HT-29 (cell line): ENCODE measurements at places on chromosomes 2 and 18.

DNA sequence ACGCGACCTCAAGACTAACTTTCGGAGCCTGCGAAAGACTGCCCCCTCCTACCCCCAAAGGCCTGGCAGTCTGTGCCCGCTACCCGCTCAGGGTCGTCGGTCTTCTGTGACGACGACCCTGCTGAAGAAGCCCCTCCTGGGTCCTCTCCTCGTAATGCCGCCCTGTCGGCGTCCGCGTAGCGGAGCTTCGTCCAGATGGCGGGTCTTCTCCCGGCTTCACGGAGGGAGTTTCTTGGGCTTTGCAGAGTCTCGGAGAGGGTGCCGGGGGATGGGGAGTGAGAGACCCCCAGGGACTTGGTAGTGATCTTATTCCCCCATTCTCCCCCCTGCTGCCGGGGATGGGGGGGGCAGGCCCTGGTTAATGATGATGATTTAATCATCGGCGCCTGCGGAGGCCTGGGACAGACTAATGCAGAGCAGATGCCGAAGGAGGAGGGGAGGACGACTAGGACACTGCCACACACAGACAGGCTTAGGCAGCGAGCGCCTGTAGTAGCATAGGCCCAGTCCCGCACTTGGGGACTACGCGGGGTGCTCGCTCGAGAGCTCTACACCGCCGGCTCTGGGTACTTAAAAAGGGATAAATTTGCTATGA, 528 bp upstream of the PCGF1 start:
- DNase-seq, result peak; percentile 39

- DNase-seq, result no peak
These were observed 23.3 kb upstream of the ST3GAL5 start for GRCh38 chr2:85911814-85912692.

GRCh38 chr2:233760043-233760442, at the start of gene UGT1A1:
Gene UGT1A1 (plus strand): TSS chr2:233760270. CDS start chr2:233760288, 18 bp downstream.
- DNase-seq, result peak; percentile 86

DNA sequence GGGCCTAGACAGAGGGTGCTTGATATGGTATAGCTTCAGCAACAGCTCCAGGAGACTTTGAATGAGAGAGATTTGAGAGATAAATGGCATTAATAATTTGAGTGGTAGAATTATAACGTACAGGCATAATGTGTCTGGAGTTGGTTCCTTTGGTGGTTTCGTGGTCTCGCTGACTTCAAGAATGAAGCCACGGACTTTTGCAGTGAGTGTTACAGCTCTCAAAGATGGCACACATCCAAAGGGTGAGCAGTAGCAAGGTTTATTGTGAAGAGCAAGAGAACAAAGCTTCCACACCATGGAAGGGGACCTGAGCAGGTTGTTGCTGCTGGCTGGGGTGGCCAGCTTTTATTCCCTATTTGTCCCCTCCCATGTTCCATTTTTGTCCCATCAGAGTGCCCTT, 23.1 kb downstream of the PDCD1 start:
- DNase-seq, result no peak

- DNase-seq, result no peak
These were observed 787.2 kb downstream of the METTL4 start for GRCh38 chr18:1784113-1784512.

GRCh38 chr2:200665626-200666453, 80.0 kb downstream of the AOX1 start:
- peak; percentile 57 for DNase-seq

GRCh38 chr2:191691016-191691735, 13.2 kb downstream of the NABP1 start:
- DNase-seq, result peak; percentile 85

DNA sequence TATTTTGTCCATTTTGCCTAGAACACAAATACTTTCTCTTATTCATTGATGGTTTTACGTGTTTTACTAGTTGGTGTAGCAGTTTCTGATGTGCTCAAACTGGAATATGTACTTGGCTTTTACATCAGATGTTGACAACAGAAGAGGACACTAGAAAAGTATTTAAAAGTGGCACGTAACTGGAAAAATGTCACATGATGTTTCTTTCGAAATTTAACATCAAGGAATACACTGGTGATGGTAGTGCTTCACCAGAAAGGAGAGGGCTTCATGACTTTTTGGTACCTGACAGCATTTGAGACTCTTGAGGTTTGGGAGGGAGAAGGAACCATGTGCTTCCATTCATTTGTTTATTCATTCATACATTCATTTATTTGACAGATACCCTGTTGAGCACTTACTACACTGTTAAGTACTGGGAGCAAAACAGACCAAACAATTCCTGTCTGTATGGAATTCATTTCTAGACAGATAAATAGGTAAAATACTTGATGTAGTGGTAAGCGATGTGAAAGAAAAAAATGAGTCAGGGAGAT, 1.5 kb downstream of the GIGYF2 start:
- DNase-seq, result no peak

- no peak for DNase-seq
These were observed 165.7 kb upstream of the SLC14A2 start for GRCh38 chr18:45449418-45450227.

- no peak for DNase-seq
These were observed 84.0 kb downstream of the RTN4 start for GRCh38 chr2:54966165-54966832.

GRCh38 chr2:187962538-187962937, 329.1 kb upstream of the GULP1 start:
- no peak for DNase-seq

GRCh38 chr2:164496881-164497280, 124.4 kb downstream of the GRB14 start:
- DNase-seq, result no peak

GRCh38 chr2:95061119-95061512, 35.6 kb downstream of the MAL start:
- DNase-seq, result no peak

GRCh38 chr18:13531681-13532325, 194.6 kb downstream of the FAM210A start:
- DNase-seq, result no peak

- DNase-seq, result no peak
These were observed 37.5 kb downstream of the TFCP2L1 start for GRCh38 chr2:121247534-121247933.

DNA sequence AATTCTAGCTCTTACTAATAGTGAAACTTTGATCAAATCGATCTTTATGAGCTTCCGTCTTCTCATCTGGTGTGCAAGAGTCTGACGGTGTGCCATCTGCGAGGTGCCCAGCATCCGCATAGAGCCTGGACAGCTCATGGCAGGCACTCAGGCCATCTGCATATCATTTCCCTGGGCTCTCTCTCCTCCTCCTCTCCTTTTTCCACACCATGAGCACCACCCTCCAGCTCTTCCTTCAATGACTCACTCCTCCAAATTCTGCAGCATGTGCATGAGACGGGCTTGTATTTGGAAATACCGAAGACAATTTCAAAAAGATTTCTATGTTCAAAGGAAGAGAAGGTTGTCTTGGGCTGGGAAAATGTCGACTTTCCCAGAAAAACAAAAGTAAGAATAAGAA, 161.1 kb downstream of the CCBE1 start:
- no peak for DNase-seq

DNA sequence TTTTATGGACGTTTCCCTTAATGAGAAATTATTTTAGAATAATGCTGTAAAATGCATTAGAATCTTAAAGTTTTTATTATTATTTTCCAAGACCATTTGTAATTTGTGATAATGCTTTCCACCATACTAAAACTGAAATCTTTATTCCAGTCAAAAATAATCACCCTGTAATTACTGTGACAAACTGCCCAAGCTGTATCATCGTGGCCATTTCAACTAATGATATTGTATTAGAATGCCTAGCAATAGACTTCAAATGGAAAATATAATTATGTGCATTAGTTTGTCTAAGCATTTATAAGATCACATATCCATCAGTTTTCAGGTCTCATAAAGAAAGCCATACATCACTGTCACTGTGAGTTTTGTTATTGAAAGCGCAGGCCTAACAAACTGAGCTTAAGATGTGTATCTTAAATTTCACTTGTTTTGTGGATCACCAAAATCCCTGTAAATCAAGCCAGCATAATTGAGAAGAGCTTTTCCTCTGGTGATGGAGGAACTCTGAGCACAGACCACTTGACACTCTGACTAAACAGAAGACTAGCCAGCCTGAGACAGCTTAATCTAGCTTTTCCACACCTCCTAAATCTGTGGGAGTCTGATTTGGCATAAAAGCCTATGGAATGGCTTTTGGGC, 1312.2 kb upstream of the ACVR2A start:
- no peak for DNase-seq

- no peak for DNase-seq
These were observed 728.8 kb upstream of the PIK3C3 start for GRCh38 chr18:41226186-41226585.

DNA sequence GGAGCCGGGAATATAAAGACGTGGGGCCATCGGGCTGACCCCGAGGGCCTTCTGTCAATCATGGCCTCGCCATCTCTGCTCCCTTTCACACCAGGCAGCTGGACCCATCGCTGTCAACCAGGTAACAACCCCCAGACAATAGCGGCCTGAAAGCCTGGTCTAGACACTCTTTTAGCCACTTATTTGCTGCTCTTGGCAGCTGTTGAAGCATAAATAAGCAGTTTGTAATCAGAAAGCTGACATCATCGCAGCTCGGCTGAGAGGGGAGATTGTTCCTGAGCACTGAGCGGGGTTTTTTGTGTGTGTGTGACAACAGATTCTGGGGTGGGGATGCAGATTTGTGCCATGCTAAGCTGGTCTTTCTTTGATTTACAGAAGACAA, 423.6 kb upstream of the POU3F3 start:
- no peak for DNase-seq

DNA sequence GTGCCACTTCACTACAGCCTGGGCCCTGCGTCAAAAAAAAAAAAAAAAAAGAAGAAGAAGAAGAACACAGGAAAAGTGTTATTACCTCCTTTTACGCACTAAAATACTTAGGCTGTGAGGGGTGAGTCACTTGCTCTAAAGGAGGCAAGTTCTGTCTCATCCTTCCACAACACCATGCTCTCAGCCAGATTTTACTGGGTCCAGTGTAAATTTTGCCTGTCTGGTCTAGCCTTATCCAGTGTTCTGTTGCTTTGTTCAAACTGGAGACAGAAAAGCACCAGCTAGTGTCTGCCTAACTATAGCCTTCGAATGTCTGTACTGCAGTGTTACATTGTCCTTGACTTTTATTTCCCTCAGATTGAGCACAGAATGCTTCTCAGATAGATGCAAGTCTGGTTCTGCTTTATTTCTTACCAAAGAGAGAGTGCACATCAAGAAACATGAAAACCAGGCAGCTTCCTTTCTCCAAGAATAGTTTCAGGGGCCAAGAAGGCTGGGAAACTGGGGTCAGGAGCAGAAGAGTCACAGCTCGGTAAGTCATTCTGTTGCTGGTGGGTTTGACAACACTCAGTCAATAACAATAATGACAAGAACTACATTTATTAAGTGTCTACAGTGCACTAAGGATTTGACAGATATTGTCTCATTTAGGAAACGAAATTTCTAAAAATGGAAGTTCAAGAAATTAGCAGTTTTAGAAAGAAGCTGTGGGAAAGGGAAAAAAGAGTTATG, 3.1 kb upstream of the MSGN1 start:
- no peak for DNase-seq

DNA sequence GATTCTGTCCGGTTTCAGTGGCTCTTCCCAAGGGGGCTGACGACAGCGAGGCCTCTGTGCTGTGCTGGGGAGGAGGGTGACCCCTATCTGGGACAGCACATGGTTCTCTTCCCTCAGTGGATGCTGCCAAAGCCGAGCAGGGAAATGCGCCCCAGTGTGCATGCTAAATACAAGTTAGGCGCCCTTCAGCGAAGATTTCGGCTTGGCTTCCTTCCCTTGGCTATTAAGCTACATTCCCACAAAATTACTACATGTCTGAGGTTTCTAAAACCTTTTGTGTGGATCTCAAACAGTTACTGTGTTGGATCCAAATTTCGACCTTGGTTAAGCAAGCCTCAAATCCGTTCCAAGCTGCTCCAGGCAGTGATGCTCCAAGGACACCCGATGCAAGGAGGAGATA, 440.3 kb downstream of the NRXN1 start:
- DNase-seq, result no peak

GRCh38 chr2:240142859-240143258, 2.4 kb upstream of the OTOS start:
- DNase-seq, result no peak

- DNase-seq, result peak; percentile 72
These were observed 95.2 kb downstream of the EPB41L5 start for GRCh38 chr2:120108049-120108448.

- no peak for DNase-seq
These were observed 71.1 kb upstream of the DSC1 start for GRCh38 chr18:31233621-31234275.

- DNase-seq, result no peak
These were observed 471.1 kb upstream of the FAM98A start for GRCh38 chr2:34070196-34070595.

DNA sequence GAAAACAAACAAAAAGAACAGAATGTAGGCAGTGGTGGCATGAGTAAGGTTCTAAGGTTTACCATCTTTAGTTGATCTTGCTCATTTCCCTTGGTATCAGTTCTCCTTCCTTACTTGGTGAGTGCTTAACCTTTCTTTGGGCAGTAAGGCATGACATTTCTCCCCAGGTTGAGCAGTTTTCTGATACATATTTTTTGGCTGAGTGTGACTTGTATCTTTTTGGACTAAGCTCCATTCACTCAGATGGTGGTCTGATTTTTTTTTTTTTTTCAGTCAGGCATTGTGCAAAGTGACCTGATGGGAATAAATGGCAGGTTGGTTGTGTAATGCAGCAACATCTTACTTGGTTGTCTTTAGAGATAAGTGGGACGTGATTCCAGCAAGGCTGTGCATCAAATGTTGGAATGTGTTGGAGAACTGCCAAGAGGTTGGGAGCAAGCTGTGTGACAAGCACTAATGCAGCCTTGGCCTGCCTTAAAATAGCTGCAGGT, 15.1 kb downstream of the SPTBN1 start:
- DNase-seq, result peak; percentile 46

DNA sequence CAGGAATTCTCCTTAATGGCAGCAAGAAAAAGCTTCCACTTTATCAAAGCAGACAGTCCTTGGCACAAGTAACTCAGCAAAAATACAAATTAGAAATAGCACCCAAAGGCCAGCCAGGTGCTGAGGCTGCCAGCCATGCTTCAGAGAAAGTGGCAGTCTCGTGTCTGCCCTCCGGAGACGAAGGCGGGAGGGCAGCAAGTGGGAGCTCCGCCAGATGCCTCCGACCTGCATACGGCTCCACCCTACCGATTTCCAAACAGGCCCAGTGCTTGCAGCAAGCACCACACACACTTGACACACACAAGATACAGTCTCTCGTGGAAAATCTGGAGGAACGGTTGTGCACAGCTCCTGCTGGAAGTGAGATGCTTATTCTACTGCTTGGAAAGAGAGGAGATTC, 134.9 kb upstream of the REV1 start:
- no peak for DNase-seq

- no peak for DNase-seq
These were observed 164.7 kb downstream of the SLC8A1 start for GRCh38 chr2:40287195-40287594.

DNA sequence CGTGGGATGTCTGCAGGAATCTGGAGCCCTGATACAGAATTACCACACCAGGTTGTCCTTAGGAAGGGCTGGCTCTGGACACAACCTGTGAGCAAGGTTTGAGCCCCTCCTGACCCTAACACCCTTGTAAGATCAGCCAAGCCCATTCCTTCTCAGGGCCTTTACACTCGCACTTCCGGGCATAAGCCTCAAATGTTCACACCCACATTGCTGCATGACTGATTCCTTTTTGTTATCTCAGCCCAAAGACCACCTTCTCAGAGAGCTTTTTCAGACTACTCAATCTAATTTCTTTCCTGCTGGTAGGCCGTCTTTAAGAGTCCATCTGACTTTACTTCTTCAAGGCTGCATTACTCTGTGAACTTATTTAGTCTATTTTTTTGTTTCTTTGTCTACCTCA, 464.0 kb upstream of the SPRED2 start:
- no peak for DNase-seq

- DNase-seq, result no peak
These were observed 171.6 kb downstream of the VAPA start for GRCh38 chr18:10085416-10085815.
